AG09309 (cell line): ENCODE measurements at places on chromosomes 12 and 14.

GRCh38 chr12:74415633-74416032 is 122.0 kb upstream of the ATXN7L3B start:
- no peak for DNase-seq

GRCh38 chr14:81805785-81806184 is 272.1 kb upstream of the SEL1L start:
- no peak for DNase-seq

DNA sequence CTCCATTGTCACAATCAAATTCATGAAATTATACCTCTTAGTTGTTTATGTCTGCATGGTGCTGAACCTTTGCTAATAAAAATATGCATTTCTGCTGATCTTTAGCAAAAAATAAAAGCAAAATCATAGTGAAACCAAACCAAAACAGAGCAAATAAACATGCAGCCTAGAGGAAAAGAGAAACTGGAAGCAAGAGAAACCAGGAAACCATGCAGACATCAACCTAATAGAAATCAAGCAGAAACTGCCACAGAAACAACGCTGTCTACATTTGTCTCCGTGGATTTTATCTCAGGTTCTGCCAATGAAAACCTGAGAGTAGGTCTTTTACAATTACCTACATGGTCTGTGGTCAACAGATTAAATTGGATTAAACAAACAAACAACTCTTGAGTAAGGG is 173.7 kb downstream of the SYT10 start:
- DNase-seq, result no peak

DNA sequence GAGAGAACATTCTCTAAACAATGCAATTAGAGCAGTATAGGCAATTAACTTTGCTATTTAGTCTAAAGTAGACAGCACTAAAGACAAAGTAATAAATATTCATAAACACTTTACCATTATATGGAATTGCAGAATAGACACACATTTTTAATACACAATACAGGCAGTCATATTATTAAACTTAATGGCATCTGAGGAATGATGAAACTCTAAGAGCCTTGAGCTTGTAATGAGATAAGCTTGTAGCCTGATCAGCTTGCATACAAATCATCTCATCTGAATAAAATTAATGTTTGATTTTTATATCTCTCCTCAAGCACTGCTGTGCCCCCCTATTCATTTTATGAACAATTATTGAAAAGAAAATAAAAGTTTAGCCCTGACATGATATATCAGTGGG is 107.6 kb downstream of the MGAT4C start:
- DNase-seq, result no peak

GRCh38 chr12:74890237-74890599 is 319.4 kb downstream of the KCNC2 start:
- peak; percentile 20 for DNase-seq

GRCh38 chr12:32734952-32735351 is 20.7 kb downstream of the YARS2 start:
- DNase-seq, result no peak

DNA sequence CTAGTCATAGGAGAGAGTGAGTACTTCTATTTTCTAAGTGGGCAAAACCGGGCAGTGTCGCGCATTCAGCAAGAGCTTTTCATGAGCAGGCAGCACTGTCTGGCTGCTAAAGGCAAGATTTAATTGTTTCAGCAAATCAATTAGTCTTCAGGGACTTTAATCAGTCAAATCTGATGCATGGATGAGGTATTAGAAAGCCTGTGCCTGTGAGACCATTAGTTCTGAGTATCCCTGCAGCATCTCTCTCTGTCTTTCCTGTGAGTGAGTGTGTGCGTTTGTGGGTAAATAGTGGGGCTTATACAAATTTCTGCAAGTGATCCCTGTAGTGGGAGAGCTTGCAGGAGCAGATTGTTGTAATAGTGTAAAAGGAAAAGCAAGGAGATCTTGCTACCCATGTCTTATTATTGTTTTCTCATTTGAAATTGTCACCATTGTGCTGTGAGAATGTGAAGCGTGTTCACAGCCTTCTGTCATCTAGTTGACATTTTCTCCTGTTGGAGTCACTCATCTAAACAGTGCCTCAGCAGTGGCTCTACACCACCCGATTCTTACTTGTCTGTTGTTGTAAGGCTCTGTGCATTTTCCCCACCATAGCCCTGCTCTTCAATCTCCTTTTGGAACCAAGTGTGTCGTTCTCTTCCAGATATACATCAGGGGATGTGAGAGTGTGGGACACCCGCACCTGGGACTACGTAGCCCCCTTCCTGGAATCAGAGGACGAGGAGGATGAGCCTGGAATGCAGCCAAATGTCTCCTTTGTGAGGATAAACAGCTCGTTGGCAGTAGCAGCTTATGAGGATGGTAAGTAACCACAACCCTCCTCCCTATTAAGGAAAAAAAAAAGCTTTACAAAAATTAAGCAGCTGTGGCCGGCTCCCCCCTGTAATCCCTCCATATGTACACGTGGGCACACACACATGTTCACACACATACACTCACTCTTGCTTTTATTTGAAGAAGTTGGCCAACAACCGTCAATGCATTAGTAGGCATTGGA is 53.6 kb downstream of the FBXW8 start:
- no peak for DNase-seq

- no peak for DNase-seq
Observed at GRCh38 chr12:51937926-51938325, 13.6 kb upstream of the ACVR1B start.

DNA sequence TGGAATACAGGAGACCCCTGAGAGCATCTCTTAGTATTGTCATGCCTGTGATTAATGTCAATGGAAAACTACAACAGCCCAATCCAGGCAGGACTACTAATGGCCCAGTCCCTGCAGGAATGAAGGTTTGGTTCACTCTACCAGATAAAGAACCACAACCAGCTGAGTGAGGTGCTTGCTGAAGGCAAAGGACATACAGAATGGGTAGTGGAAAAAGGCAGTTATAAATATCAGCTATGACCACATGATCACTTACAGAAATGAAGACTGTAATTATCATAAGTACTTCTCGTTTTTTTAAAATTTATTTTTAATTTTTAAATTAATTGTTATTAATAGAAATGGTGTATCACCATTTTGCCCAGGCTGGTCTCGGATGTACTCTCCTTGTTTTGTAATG is 17.2 kb upstream of the LPCAT3 start:
- no peak for DNase-seq

DNA sequence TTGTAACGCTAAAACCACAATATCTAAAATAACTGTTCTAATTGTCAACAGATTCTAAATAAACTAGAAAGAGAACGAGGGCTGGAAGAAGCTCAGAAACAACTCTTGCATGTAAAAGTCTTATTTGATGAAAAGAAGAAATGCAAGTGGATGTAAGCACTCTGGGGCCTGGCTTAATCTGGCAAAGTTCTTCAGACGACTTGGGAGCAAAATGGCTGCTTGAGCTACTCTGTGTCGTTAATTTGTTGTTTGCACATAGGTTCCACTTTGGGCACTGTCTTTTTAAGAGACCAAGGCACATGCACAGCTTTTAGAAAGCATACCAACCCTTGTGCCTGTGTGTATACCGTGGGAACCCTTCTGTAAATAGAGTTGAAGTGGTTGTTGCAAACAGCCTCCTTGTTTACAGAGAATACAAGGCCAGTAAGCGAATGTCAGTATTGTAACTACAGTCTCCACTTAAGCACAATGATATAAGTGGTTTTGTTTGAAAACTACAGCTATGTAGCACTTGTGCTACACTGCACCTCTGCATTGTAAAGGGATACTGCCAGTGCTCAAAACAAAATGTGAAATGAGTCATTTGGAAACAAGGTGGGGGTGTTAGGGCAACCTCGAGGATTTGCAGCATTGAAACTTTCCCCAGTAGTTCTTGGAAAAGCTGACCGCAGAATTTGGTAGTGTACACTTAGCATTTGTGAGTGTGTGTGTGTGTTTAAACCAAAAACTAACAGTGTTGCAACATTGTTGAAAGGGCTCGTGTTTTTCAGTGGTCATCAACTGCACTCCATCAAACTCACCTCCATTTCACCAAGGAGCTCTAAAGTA is 154.3 kb downstream of the CEP83 start:
- DNase-seq, result peak; percentile 90

GRCh38 chr14:94354638-94355185 is 31.6 kb upstream of the SERPINA6 start:
- no peak for DNase-seq

- DNase-seq, result no peak
Observed at GRCh38 chr12:113403435-113404415, at the start of gene SDS. TSS of gene SDS (minus strand) at chr12:113403887. CDS start at chr12:113399708, 4,179 bp downstream.

DNA sequence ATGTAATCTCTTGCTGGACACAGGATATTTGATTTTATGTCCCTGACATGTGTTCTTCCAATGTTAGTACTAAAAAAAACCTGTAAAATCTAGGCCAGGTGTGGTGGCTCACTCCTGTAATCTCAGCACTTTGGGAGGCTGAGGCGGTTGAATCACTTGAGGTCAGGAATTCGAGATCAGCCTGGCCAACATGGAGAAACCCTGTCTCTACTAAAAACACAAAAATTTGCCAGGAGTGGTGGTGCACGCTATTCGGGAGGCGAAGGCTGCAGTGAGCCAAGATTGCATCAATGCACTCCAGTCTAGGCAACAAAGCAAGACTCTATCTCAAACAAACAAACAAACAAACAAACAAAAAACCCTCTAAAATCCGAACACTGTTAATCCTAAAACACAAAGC is 68.0 kb downstream of the FERMT2 start:
- no peak for DNase-seq

DNA sequence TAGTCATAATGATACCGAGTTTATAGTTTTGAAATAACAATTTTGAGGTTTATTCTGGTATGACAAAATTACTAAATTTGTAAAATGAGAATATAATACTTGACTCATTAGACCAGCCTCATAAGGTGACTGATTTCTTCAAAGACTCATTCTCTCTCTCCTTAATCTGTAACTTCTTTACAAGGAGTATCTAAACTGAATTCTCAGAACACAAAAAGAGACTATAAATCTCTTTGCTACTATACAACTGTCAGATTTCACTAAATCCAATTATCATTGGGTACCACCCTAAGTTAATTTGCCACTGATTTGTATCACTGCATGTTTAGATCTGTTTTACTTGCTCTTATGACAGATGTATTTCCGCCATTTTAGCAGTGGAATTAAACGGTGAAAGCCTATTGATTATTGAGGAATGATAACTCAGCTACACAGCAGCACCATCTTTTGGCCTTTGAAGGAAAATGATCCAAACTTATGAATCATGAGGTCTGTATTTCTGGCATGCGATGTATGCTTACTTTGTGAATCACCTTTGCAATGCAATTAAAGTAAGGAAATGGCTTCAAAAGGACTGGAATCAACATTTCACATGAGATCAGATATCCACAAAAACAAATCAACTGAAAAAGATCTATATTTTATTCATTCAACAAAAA is 161.2 kb downstream of the RERGL start:
- peak; percentile 28 for DNase-seq

DNA sequence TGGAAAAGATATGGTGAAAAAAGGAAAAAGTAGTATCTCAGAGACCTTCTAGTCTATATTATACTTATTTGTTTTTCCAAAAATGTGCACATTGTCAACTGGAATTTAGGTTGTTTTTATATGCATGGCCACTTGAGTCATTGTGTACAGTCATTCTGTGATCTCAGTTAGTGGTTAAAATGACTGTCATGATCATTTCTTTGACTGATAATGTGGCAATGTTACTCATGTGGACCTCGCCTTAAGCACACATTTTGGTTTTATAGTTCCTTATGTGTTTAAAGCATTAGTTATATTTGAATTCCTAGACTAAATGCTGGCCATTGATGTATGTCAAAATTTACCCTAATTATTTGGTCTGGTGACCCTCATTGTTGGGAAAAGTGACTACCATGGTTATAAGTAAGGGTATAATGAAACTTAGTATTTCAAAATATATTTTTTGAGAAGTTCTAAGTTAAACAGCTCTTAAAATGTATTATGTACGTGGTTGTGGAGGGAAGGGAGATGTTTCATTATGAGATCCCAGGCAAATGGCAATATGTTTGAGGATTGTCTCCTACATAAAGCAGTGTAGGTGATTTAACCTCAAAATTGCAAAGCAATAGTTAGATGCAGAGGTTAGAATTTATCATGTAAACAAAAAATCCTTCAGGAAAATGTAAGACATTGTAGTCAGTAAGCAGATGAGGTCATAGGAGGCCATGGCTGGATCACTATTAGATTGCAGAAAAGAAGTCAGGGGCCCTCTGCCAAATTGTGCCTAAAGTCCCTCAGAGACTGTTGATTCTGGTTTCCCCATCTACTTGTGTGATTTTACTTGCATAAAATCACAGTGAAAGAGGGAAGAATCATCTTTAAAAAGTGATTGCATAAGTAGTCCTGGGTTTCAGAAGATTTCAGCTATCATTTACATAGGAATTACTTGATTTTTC is 17.5 kb downstream of the PNMA1 start:
- peak; percentile 32 for DNase-seq

DNA sequence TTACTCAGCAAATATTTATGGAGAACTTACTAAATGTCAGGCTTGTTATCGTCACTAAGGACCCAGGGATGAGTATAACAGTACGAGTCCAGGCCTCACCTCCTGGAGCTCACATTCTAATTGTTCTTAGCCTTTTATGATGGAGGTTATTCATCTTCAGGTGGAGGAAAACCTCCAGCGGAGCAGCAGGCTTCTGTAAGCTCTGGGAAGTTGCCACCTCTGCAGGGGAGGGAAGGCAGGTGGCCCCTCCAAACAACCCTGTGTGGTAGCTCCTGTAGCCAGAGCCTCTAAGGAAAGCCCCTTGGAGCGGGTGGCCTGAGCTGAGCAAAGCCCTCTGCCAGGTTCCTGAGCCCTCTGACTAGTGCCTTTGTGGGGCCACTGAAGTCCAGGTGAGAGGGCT is 104.1 kb downstream of the SMOC1 start:
- no peak for DNase-seq

DNA sequence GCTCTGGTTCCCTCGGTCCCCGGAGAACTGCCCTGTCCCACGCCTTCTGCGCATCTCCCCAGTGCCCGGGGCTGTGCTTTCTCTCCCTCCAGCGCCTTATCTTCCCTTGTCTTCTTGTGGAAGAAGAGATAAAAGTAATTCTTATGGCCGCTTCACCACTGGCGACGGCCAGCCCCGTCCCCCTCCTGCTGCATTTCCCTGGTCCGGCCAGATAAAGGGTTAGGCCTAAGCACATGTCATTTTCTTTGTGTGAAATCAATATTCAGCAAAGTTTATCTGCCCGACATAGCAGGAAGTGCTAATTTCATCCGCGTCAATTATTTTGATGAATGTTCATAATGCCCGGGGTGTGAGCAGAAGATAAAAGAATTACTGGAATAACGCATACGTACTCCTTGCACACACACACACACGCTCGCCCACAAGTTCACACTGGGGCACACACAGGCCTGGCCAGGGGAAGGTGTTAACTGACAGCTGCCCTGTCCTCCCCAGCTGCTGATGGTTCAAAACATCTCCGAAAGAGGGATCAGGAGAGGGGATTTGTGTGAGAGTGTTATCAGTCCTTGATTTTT is 177.7 kb upstream of the LHX5 start:
- DNase-seq, result no peak

DNA sequence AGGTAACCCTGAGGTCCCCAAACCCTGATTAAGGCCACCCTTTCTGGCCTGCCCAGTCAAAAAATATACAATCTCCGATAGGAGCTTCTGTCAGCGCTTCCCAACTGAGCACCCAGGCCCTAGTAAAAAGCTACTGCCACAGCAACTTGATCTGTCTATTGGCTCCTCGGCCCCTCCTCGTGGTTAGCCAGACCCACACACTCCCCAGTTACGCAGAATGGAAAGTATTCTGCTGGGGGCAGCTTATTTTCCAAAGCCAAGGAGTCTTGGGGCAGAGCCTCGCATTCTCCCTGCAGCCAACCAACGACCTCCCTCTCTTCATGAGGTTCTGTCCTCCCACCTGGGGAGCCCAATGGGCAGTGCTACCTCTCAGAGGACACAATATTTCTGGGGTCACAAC is 32.1 kb downstream of the FMNL3 start:
- DNase-seq, result no peak
